AG04450 (cell line): ENCODE measurements at places on chromosomes 6 and 20.
A peak's percentile ranks its signal among the peaks of the same experiment; 100 is the strongest.

GRCh38 chr6:36596356-36596755 lies 2.2 kb downstream of the SRSF3 start:
- DNase-seq = no peak

DNA sequence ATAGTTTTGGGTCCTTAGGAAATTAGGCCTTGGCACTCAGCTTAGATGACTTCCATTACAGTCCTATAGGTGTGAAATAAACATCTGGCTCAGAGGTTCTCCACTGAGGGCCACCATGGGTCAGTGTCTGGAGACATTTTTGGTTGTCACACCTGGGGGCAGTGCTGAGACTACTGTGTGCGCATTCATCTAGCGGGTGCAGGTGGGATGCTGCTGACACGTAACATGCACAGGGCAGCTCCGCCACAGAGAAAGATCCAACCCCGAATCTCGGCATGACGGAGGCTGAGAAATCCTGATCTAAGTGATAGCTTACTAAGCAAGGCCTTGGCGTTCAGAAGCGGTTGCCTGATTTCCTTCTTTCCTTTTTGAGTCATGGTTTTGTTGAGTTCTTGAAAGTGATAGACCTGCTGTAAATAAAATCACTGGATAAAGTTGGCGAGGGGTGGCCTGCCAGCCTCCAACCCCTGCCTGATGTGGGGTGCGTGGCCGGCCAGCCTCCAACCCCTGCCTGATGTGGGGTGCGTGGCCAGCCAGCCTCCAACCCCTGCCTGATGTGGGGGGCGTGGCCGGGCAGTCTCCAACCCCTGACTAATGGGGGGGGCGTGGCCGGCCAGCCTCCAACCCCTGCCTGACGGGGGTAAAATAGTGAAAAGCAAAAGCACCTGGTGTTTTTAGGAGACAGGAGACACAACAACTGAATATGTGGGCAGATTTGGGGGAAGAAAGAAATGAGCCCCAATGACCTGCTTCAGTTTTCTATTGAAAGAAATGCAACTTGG lies 158.1 kb downstream of the CDH26 start:
- DNase-seq = no peak

GRCh38 chr6:90038961-90039653 lies 144.8 kb downstream of the GJA10 start:
- DNase-seq = no peak

DNA sequence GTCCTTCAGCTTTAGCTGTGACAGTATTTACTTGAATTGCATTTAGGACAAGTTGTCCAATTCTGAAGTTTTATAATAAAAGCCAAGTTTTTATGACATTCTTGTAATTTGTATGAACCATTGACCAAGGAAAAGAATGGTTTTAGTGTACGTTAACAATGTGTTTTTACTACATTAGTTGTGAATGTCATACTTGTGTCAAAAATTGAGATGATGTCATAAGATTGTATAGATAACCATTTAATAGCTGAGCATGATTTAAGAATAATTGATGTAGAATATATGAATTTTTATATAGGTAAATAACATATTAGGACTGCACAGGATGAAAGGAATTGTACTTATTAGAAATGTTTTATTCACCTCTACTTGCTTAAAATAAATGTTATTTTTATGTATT lies 102.9 kb downstream of the MACROD2 start:
- no peak for DNase-seq

- DNase-seq = no peak
Observed at GRCh38 chr20:43982886-43983285, 68.2 kb downstream of the TOX2 start.

GRCh38 chr6:8628736-8629135 lies 193.4 kb upstream of the SLC35B3 start:
- DNase-seq = no peak

- no peak for DNase-seq
Observed at GRCh38 chr6:54897462-54898189, 51.1 kb downstream of the FAM83B start.

- no peak for DNase-seq
Observed at GRCh38 chr20:49435639-49436038, 46.8 kb downstream of the KCNB1 start.

GRCh38 chr6:15653581-15653980 lies 9.2 kb downstream of the DTNBP1 start:
- no peak for DNase-seq

DNA sequence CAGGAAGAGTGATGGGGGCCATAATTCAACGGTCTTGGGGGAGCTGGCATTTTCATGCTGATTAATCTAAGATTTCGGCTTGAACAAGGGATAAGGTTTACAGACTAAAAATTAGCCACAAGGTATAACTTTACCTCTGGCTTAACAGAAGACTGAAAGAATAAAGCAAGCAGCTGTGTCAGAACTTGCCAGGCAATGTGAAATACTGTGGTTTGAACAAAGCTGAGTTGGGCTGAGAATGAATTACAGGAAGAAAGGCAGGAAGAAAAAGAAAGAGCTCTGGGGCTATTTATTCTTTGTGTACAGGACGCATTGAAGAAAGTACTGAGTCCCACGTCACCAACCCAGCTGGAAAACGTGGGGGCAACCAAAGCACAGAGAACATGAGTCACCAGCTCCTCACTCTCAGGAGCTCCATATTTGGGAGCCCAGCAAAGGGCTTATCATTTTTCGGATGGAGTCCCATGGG lies 121.5 kb upstream of the NEDD9 start:
- DNase-seq = peak; percentile 2

DNA sequence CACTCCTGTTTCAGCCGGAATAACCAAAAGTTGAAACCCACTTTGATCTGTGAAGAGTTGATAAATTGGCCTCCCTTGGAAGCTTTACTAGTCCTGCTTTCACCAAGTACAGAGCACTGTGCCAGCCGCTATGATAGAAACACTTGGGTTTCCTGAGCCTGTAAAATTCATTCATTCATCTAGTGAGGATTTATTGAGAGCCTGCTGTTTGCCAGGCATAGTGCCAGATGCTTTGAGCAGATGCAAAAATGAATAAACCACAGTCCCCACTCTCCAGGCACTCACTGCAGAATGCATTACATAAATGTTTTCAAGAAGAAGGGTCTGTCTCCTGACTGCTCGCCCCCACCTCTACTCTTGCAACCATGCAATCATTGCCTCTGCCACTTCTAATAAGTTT lies 25.3 kb upstream of the TMEM217 start:
- no peak for DNase-seq

- no peak for DNase-seq
Observed at GRCh38 chr20:50977066-50978021, 18.7 kb downstream of the MOCS3 start.

GRCh38 chr6:141097471-141097870 lies 1035.3 kb upstream of the GJE1 start:
- DNase-seq = no peak

- DNase-seq = no peak
Observed at GRCh38 chr6:154329350-154330170, 27.0 kb downstream of the IPCEF1 start.

- no peak for DNase-seq
Observed at GRCh38 chr6:108591040-108591816, 30.5 kb downstream of the FOXO3 start.

- DNase-seq = peak; percentile 6
Observed at GRCh38 chr6:153511896-153512496, 380.9 kb upstream of the RGS17 start.

GRCh38 chr20:40547483-40548091 lies 141.4 kb downstream of the MAFB start:
- DNase-seq = no peak

DNA sequence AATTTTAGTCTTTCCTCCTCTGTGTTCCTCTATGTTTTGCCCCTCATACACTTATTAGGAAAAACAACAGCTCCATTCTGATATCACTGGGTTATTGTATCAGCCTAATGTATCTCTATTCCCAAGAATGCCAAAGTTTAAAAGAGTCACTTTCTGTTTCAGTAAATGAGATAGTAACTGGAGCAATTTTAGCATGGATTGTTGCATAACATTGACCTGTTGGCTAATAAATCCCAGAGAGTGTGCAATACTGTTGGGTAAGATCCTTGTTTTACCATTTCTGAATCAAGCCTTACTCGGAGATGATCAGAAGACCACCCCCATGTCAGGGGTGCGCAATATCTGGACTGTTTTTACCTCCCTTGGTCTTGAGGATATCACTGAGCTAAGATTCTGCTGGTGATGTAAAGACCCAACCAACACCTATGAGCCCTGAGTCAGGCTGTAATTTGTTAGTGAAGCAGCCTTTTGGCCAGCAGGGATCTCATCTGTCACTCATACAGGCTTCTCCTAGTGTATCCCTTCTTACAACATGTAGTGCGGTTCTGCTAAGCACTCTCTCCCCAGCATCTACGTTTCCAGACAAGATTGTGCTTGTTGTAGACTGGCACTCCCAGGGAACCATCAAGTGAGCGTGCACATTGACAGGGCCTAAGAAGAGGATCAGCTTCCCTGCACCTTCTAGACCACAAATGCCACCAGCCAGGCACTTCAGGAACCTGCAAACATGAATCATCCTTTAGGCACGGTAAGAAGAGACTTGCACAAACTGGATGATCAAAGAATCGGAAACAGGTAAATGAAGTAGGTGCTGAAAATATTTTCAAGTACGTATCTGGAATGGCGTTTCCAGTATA lies 11.5 kb upstream of the IPCEF1 start:
- no peak for DNase-seq

DNA sequence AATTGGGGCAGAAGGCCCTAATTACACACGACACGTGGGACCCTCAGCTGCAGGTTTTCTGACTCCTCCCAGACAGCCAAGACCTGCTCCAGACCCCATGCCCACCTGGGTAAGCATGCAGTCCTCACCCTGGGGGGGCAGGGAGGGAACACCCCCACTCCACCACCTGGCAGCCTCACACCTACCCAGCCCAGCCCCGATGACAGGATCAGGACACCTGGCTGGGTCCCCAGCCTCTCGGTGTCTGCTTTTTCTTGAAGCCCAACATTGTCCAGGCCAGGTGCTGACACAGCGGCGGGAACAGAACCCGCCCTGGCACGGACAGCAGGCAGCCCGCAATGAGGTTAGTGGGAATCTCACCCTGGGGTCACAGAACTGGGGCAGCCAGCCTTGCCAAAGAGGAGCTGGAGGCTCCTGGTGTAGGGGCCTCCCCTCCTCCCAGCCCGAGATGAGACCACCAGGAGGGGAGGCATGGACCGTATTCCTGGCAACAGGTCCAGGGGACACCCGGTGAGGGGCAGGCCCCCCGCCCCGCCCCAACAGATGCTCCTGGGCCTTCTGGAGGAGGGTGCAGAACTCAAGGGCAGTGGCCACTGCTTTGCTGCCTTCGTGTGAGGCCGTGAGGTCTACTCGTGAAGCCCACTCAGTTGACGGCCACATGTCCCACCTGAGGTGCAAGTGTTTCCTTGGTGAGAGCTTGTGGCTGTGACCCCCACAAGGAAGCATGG lies 103.8 kb downstream of the DLL1 start:
- no peak for DNase-seq

DNA sequence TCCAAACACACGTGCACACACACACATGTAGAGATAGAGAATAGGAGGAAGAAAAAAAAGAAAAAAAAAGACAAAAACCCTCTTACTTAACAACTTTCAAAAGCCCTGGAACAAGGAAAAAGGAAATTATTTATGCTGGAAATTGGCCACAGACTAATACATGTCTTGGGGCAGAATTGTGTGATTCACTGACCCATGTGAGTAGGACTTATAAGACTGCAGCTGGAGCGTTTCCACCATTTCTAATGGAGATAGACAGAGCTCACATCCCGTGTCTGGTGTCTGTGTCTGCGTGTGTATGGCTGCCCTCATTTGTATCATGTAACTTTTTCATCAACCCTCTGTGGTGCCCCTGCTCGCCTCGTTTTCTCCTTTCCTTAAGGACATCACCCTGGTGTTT lies 99.8 kb upstream of the PDE10A start:
- no peak for DNase-seq

GRCh38 chr20:60453388-60454246 lies 495.4 kb downstream of the CDH26 start:
- DNase-seq = no peak

DNA sequence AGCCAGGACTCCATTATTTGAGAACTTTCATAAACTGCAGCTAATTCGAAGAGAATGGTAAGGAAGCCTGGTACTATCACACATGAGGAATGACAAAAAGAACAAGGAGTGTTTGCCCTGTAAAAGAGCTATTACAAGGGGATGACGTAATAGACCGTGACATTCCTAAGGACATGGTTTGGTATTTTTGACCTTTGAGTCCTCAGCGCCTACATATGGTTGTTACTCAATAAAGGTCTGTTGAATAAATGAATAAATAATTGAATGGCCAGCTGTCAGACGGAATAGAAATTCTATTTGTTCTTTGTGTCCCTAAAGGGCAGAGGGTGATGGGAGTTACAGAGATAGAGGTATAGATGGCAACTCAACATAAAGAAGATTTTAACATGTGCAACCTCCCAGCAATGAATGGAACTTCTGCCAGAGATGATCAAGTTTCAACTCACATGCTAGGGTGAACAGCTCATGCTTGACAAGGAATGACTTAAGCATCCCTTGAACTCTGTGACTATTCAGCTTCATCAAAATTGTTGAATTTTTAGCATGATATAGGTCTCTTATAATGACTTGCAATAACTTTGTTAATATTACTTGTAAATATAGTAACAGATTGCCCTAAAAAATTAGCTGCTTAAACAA lies 115.4 kb downstream of the TENT5A start:
- DNase-seq = no peak

DNA sequence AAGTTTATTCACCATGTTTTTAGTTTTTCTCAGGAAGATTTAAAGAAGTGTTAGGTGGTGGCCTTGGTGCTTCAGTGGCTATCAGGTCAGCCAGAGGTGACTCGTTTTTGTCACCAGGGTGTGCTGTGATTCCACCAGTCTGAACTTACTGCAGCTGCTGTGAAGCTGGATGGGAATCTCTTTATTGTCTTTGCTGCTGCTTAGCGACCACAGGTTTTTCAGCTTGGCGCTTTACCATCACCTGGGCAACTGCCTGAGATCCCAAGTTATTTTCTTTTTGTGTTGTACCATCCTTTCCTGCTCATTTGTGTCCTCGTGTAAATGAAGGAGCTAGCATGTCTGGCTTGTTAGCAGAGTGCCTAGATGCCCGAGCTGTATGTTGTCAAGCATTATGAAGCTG lies 146.9 kb downstream of the MACROD2 start:
- peak; percentile 2 for DNase-seq

DNA sequence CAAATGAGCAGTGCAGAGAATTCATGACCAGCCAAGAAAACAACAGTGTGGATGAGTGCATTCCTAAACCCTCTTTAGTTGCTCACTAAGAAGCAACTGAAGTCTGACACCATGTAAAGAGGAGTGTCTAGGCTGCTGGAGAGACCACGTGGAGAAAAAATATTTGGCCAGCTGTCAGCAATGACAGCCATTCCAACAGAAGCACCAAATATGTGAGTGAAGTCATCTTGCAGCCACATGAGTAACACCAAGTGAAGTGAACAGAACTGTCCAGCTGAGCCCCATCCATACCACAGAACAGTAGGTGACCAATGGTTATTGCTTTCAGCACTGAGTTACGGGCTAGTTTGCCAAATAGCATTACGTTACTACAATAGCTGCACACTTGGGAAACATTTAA lies 89.4 kb downstream of the TBXT start:
- peak; percentile 89 for DNase-seq

DNA sequence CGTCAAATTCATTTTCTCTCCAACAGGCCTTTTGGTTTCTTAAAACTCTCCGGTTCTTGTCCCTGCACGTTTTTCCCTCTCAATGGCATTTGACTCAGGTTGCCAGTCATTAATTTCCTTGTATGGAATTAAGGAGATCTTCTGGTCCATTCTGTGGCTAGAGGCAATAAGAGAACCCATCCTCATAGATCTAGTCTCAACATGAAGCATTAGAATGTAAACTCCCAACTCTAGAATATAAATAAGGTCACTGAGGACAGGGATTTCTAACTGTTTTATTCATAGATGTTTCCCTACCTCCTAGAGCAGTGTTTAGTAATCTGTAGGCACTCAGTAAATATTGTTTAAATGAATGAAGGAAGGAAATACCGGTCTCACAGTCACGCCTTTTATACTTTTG lies 185.2 kb upstream of the FLRT3 start:
- DNase-seq = no peak
